Stimulated activated CD8-positive, alpha-beta memory T cell treated with anti-CD3 and anti-CD28 coated beads, Interleukin-7, amount 100 ng/mL, for 48 hours (primary cell): ENCODE measurements at places on chromosomes 4 and X.

GRCh38 chr4:143140696-143141095 lies 44.0 kb upstream of the USP38 start:
- DNase-seq = no peak

GRCh38 chr4:79421483-79421882 lies 13.5 kb upstream of the GK2 start:
- no peak for DNase-seq

DNA sequence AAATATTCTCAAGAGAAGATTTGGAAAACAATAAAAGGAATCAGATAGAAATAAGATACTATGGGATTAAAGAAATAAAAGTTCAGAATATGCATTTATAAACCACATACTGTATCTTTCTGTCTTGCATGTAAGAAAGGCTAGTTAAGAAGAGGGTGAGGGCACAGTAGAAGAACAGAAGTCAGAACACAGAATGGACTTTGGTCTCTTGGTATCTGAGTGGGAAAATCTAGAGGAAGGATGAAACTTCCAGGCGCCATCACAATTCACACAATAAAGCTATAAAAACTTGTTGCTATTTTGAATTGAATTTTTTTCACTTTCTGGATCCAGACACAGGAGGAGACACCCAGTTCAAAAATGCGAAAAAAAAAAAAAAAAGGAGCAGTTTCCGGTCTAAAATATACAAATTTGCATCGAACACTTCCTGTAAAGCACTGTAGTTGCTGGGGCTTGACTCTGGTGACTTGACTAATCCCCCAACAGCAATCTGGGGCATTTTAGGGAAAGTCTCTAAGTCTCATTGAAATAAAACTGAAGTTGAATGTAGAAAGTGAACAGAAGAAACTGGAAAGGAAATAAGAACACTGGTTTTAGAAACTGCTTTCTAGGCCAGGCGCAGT lies 8.1 kb upstream of the NAAA start:
- no peak for DNase-seq

DNA sequence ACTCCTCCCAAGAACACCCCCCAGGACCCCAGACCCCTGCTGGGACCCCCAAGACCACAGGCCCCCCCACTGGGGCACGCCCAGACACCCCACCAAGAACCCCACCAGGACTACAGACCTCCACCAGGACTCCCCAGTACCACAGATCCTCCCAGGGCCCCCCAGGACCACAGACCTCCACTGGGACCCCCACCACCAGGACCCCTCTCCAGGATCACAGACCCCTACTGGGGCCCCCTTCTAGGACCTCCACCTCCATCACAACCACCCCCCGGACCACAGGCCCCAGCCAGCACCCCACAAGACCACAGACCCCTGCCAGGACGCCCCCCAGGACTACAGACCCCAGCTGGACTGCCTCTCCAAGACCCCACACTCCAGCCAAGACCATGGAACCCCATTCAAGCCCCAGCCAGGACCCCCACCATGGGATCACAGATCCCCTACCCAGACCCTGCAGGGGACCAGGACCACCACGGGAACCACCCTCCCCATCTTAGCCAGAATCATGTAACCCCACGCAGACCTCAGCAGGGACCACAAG lies 855 bp upstream of the DHRSX start:
- no peak for DNase-seq
